Endothelial cell (in vitro differentiated cells): ENCODE measurements at places on chromosomes 11 and 22.

GRCh38 chr11:17645190-17645970 lies 74.0 kb upstream of the MYOD1 start:
- no peak for DNase-seq

- no peak for DNase-seq
Observed at GRCh38 chr22:25013607-25014006, 61.1 kb downstream of the KIAA1671 start.

DNA sequence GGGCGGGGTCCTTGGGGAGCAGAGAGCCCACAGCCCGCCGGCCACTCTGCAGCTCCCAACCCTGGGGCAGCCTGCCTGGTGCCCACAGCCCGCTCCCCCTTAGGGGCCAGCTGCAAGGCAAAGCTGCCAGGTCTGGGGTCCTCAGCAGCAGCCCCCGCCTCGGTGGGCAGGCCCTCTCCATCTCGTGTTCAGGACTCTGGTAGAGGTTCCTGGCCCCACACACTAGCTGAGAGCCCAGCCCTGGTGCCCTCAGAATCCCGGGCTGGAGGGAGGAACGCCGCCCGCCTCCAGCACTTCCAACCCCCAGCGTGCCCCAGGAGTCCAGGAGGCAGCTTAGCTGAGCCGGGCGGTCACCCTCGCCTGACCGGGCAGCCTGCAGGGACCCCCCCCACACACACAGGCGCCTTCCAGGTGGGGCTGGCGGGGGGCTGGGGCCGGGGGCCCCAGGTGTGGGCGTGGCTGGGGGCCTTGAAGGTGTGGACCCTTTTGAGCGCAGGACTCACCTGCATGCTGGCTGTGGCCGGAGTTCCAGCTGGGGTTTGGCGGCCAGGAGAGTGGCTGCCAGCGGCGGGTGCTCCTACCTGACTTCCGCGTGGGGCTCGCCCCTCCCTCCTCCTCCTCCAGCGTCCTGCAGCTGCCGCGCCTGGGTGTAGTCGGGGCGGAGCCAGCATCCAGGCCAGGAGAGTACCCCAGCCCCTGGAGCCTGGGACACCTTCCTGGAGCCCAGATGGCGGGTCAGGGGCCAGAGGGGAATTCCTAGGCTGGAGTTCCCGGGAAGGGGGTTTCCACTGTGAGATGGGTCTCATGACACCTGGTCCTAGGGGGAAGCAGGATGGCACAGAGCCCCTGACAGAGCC lies at the start of gene ANO9:
Gene ANO9, minus strand, starts transcription at position 594 of the 857 bp plus-strand sequence. Its CDS starts 85 bp downstream, at position 509.
- DNase-seq = no peak

DNA sequence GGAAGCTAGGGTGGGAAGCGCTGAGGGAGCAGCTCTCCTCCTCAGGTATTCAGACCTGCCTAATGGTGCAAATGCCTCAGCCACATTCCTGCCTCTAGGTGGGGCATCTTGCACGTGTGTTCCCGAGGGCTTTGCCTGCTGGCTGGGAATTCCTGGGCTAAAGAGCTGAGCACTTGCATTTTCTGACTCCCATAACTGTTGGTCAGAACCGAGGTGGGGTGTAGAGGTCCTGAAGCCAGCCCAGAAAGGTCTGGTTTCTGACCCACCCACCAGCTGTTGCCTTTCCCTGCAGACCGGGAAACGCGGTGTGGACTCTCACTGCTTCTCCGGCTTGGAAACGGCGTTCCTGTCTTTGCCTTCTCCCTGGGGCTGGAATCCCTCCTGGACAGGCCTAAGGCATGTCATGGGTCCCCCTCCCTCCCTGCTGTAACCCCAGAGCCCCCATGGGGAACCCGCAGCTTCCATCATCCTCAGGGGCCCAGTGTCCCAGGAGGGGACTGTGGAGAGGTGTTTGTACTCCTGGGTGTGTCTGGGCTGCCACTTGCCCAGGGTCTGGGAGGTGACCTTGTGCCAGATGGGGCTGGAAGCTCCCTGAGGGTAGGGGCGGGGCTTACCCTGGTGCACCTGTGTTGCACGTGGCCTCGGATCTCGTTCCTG lies 24.0 kb upstream of the SMIM38 start:
- DNase-seq = peak; percentile 56

DNA sequence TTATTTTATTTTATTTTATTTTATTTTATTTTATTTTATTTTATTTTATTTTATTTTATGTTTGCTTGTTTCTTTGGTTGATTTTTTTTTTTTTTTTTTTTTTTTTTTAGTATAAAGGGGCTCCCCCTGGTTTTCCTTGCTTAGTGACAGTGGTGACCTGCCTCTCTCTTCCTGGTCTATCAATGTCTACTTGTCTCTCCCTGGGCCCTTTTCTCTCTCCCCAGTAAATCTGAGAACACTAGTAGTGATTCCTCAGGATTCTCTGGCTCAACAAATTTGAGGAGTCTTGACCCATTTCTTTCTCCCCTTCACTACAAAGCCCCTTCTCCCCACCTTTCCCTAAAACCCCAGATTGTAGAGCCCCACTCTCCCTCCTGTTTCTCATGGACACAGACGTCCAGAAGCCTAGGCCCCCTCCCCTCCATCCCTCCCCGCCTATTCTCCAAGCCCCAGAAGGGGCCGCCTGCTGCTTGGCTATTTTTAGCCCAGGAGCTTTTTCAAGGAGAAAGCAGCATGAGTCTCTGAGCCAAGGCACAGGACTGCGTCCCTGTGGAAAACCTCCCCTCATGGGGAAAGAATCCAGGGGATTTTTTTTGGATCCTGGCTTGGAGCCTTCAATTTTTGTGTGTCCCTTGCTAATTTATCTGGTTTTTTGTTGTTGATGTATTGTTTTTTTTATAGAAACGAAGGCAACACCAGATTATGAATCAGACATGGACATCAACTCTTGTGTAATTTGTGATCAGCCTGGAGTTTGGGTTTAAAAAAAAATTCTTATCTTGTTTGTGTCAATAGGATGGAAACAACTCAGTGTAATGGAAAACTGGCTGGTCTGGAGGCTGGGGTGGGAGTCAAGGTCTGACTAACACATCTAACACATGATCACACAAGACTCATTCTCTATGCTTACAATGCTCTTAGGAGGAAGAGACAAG lies 17.5 kb upstream of the ACCSL start:
- DNase-seq = no peak

DNA sequence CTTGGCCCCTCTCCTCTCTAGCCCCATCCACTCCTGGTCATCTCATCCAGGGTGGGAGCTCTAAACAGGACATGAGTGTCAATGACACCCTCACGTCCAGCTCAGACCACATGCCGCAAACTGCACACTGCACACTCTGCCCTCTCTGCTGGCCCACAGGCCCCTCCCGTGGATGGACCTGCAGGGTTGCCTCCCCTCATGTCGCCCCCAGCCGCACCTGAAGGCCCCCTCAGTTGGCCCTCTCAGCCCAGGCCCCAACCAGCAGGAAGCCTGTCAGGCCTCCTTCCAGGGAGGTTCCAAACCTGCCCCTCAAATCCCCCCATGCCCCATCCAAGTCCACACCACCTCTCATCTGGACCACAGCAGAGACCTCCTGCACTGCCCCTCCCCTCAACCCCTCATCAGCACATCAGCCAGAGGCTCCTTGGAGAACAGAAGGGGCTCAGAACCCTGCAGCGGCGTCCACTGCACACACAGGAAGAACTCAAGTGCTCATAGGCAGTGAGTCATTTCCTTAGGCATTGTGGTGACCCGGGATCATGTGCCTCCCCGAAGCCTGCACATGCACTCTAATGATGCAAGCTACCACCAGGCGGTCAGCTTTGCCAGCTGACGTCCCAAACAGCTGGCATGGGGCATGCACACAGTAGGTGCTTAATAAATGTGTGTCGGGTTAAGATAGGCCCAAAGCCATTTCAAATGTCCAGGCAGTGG lies 12.9 kb upstream of the CDKN1C start:
- DNase-seq = no peak

DNA sequence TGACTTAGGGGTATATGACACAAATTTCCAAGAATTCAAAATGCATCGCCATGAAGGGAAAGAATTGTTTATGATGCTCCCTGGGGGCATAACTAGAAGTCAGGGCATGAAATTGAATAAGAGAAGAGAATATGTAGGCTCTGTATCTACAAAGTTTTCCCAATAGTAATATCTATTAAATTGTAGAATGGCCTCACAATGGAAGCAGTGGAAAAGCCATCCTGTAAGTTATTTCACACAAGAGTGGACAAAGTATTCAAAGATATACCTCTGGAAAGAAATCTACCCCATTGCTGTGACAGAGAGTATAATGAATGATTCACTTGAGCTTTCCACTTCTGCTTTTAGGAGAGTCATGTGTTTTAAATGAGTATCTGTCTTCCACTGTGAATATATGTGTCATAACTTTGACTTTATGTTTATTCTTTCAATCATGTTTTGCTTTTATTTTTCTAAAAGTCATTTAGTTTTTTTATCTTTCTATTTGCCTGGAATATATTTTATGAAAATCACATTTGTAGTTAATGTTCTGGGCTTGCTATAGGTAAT lies 65.7 kb upstream of the DDI1 start:
- DNase-seq = no peak

GRCh38 chr11:126443120-126443519 lies 87.6 kb downstream of the ST3GAL4 start:
- DNase-seq = no peak

GRCh38 chr11:35185696-35186095 lies 46.7 kb downstream of the CD44 start:
- no peak for DNase-seq

DNA sequence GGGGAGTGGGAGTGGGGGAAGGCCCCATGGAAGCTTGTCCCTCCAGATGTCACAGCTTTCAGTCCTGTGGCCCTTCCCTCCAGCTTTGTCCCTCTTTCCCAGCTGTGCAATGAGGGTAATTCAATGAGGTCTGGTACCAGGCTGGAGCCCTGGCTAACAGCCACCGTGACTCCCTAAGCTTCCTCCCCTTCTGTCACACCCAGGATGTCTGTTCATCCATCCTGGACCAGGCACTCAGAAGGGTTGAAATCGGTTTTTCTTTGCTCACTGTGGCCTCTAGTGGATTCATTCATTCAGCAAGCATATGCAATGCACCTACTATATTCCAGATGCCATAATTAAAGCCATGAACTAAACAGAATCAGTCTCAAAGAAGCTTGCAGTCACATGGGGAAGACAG lies 38.7 kb downstream of the SYT13 start:
- DNase-seq = no peak

DNA sequence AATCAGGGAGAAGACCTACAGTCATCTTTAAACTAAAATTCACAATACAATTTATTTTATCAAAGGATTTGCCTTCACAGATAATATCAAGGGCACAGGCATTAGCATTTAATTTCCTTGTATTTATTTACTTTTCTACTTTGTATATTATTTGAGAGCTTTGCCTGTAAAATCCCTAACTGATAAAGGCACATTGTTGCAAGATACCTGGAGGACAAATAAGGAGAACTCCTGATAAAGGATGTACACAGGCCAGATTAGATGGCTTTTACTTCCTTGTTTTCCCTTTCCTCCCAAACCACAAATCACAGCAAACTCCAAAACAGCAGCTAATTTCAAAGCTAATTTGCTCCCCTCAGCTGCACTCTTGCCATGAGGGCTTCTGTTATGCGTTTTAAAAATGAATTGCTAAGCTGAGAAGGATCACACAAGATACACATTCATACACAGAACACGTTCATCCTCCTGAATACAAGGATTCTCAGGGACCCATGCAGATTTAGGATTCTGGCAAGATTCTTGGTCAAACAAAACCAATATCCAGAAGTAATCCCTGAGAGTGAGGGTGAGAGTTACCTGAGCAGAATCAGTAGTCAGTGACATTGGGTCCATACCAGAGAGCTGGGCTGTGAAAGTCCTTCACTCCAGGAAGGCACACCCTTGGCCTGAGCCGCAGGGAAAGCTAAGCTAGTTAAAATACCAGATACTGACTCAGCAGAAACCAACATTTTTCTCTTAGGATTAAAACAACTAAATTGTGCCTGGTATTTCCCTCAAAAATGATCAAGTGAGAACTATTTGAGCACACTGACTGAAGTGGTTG lies 100.3 kb upstream of the CLPB start:
- no peak for DNase-seq

DNA sequence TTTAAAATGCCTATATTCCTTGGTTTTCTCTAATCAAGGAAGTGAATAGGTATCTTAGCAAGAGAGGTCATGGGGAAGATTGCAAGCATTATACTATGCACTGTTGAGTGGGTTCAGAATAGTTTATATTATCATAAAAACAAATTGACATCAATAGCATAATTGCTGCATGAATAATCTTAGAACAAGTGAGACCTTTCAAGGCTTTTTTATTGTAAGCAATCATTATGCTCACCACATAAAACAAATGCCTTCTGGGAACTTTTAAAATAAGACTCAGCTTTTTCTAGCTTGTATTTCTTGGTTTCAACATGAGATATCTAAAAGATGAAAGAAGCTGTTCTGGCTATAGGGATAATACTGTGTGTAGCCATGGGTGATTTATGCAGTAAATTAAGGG lies 135.6 kb upstream of the ZC3H12C start:
- DNase-seq = no peak

DNA sequence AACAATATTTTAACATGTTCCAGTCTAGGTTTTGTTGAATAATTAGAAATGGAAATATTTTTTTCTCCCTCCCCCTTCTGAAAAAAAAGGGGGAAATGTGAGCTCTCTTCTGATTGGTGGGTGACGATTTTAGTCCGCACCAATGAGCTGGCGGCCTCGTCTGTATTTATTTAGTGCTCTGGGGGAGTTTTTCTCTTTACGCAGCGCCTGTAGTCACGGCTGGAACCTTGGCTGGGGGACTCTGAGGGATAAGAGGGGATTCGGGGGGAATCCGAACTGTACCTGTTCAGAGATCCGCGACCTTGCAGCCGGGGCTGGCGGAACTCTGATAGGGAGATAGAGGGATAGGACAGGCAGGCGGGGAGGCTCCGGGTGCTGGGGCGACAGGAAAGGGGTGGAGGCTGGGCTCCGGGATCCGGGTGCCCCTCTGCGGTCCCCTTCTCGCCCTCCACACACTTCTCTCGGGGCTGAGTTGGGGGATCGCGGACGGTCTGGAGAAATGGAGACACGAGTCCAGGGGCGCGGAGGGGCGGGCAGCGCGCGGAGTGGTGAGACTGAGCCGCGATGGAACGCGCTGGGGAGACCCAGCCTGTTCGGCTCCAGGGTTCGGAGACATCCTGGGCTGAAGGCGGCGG lies 99.7 kb upstream of the HSD17B12 start:
- DNase-seq = no peak

- DNase-seq = peak; percentile 60
Observed at GRCh38 chr11:57131080-57131790, 50.5 kb upstream of the LRRC55 start.

DNA sequence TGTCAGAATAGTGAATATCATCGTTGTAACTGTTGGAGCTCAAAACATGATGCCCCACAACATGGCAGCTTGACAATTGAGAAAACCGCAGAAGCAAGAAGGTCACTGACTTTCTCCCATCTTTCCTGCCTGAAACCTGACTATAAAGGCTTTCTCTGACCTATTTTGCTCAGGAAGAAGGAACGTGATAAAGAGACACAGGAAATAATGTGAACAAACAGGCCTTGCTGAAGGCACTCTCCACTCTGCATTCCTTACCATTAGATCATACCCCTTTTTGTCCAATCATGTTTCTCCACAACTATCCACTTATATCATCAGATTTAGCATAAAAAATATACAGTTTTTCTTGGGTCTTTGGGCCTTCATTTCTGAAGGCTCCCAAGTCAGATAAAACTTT lies 916.8 kb downstream of the METTL15 start:
- no peak for DNase-seq
